Right atrium auricular region (tissue), 2 donors: ENCODE measurements at places on chromosomes 2 and 18. TPM values are rescaled to one million over a fixed set of nuclear protein-coding genes. Genes with fewer than 3 reads are reported as not detected.
A peak's percentile ranks its signal among the peaks of the same experiment; 100 is the strongest.

The ANKMY1 gene
- 7.9 TPM for total RNA-seq

GRCh38 chr18:69882965-69883668 lies 64.6 kb downstream of the CD226 start:
- H3K36me3 ChIP-seq = no peaks in the 10 kb centered on the region
- H3K4me3 ChIP-seq = no peak overlapping the region
- H3K27me3 ChIP-seq = no peaks in the 10 kb centered on the region

DNA sequence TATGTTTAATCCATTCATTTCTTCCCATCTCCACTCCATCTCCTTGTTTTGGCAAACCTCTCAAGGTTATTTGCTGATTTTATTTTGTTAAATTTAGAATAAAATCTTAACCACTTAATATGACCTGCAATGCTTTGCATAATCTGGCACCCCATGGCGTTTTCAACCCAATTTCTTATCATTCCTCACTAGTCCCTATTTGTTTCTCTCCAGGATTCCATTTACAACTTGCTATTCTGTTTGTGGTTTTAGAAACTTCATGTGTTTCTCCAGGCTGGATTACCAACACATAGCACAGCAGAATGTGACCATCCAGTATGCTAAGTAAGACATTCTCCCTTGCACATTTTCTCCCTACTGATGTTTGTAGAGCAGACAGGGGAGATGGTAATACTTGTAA lies 749.2 kb upstream of the FSHR start:
- H3K36me3 ChIP-seq = no peaks in the 10 kb centered on the region
- H3K27ac ChIP-seq = no peak overlapping the region
- no peak for DNase-seq
- H3K4me1 ChIP-seq = no peaks in the 10 kb centered on the region
- H3K4me3 ChIP-seq = no peak overlapping the region

DNA sequence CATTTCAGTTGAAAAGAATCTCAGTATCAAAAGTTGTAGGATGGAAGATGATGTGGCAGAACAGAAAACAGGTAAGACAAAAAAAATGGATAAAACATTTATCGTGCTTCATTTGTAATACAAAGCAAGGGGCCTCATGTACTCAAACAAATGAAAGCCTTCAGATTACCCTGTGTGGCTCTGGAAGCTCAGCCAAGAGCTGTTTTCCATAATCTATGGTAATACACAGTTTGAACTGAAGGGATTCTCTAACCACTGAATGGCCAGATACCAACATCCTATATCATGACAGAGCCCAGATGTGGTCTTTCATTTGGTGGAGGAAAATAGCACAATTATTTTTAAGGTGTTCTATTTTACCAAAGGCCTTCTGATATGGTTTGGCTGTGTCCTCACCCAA lies 272.1 kb upstream of the RND3 start:
- no peaks in the 10 kb centered on the region for H3K36me3 ChIP-seq
- no peaks in the 10 kb centered on the region for H3K4me1 ChIP-seq
- no peak for DNase-seq
- H3K27me3 ChIP-seq = no peaks in the 10 kb centered on the region
- H3K27ac ChIP-seq = no peak overlapping the region

The IL18RAP gene
- total RNA-seq = 0.30 TPM

The GPBAR1 gene
- 1.9 TPM for total RNA-seq

The FOXD4L1 gene
- total RNA-seq = not detected

The SGPP2 gene
- total RNA-seq = 13.0 TPM

The PLCD4 gene
- total RNA-seq = 0.51 TPM

GRCh38 chr18:25832001-25832604 lies 258.3 kb downstream of the SS18 start:
- H3K27me3 ChIP-seq = no peaks in the 10 kb centered on the region
- no peaks in the 10 kb centered on the region for H3K36me3 ChIP-seq
- no peak overlapping the region for H3K27ac ChIP-seq

- H3K27ac ChIP-seq = no peak overlapping the region
- H3K36me3 ChIP-seq = no peaks in the 10 kb centered on the region
- H3K27me3 ChIP-seq = no peaks in the 10 kb centered on the region
Observed at GRCh38 chr2:3076848-3077642, 300.6 kb downstream of the EIPR1 start.

DNA sequence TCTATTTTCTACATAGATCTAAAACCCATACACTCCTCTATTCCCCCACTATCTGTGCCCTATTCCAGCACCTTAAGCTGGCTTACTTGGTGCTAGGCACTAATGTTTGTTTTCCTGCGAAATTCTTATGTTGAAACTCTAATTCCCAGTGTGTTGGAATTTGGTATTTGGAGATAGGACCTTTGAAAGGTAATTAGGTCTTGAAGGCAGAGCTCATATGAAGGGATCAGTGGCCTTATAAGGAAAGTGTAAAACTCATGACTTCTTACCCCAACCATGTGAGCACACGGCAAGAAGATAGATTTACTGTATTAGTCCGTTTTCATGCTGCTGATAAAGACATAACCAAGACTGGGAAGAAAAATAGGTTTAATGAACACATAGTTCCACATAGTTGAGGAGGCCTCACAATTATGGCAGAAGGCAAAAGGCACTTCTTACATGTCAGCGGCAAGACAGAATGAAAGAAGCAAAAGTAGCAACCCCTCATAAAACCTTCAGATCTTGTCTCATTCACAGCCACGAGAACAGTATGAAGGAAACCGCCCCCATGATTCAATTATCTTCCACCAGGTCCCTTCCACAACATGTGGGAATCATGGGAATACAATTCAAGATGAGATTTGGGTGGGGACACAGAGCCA lies 10.5 kb upstream of the LRATD1 start:
- no peak for DNase-seq
- no peak overlapping the region for H3K4me3 ChIP-seq
- no peaks in the 10 kb centered on the region for H3K36me3 ChIP-seq
- H3K27me3 ChIP-seq = no peaks in the 10 kb centered on the region
- no peak overlapping the region for H3K27ac ChIP-seq

GRCh38 chr2:234348081-234348480 lies 148.8 kb downstream of the ARL4C start:
- DNase-seq = no peak
- H3K27me3 ChIP-seq = no peaks in the 10 kb centered on the region
- H3K27ac ChIP-seq = no peak overlapping the region
- no peaks in the 10 kb centered on the region for H3K4me1 ChIP-seq
- H3K36me3 ChIP-seq = no peaks in the 10 kb centered on the region

GRCh38 chr2:211673133-211673905 lies 865.3 kb downstream of the ERBB4 start:
- H3K4me3 ChIP-seq = no peak overlapping the region
- H3K36me3 ChIP-seq = no peaks in the 10 kb centered on the region

DNA sequence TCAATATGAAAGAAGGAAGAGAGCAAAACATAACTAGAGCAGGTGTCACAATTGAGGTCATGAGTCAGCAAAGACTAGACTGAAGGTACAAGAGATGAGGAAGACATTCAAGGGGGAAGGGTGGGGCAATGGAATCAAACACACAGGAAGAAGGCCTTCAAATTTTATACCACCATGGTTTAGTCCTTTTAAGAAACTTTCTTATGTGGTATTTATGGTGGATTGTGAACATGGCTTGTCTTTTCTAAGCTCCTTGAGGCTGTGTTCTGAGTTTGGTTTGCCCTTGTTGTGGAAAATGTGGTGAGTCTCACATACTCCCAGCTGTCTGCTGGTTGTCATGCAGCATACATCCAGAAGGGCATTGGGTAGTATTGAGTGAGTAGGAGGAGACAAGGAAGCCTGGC lies 62.1 kb downstream of the NABP1 start:
- no peaks in the 10 kb centered on the region for H3K36me3 ChIP-seq
- H3K27ac ChIP-seq = no peak overlapping the region
- H3K4me3 ChIP-seq = no peak overlapping the region
- DNase-seq = no peak

DNA sequence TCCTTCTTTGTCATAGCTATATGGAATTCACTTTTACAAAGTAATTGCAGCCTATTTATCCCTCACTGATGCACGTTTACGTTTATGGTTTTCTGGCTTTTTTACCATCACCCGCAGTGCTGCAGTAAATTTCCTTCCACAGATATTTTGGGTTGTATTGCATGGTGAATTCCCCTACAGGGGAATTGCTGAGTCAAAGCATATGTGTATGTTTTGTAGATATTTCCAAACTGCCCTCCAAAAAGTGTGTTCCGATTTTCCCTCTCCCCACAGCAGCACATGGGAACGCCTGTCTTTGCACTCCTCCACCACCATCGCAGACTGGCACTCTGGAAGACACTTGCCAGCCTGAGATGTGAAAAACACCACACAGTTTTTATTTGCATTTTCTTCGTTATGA lies 80.6 kb upstream of the UXS1 start:
- H3K27me3 ChIP-seq = no peaks in the 10 kb centered on the region
- no peak overlapping the region for H3K4me3 ChIP-seq
- H3K27ac ChIP-seq = no peak overlapping the region
- no peak for DNase-seq
- H3K4me1 ChIP-seq = peaks cover 11% of the 10 kb centered on the region

DNA sequence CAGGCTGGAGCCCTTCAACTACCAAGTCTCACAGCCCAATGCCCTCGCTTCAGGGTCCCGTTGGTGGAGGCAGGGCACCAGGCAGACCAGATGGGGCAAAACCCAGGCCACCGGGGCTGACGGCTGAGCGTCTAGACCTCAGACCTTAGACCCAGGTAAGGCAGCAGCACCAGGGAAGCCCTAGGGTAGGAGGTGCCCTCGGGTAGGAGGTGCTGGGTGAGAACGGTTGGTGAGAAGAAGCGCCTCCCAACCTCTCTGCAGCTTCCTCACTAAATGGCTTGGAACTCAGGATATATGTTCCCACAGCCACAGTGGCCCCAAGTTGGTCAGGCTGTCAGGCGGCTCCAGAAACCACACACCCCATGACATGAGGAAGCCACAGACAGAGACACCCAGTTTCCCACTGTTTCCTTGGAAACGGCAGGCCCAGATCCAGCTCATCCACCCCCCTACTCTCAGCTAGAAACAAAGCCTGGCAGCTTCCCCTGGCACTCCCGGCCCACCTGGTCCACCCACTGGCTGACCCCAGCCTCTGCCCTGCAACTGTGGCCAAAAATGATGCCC lies 13.1 kb upstream of the MLPH start:
- H3K27ac ChIP-seq = peak overlapping the region; percentile 96
- H3K4me1 ChIP-seq = peaks cover 3% of the 10 kb centered on the region
- DNase-seq = no peak
- no peak overlapping the region for H3K4me3 ChIP-seq
- H3K36me3 ChIP-seq = no peaks in the 10 kb centered on the region

The HSBP1L1 gene
- total RNA-seq = 8.6 TPM

DNA sequence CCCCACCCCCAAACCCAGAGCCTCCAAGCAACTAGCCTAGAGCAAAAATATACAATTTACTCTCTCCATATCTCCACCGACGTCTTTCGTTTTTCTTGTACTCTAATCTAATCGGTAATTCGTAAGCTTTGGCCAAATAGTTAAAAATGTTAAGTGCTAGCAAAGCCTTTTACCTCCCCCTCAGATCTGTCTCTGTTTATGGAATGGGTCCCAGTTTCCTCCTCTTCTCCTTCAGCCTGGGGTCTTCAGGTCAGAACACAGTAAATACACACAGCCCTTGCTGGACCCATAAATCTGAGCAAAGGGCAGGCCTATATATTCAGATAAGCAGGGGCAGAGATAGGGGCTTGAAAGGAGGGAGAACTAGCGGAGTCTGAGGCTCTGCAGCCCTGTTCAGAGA lies 267.4 kb downstream of the MEIS1 start:
- no peaks in the 10 kb centered on the region for H3K27me3 ChIP-seq
- H3K4me1 ChIP-seq = no peaks in the 10 kb centered on the region
- no peak for DNase-seq
- no peaks in the 10 kb centered on the region for H3K36me3 ChIP-seq
- H3K27ac ChIP-seq = no peak overlapping the region
- H3K4me3 ChIP-seq = no peak overlapping the region

DNA sequence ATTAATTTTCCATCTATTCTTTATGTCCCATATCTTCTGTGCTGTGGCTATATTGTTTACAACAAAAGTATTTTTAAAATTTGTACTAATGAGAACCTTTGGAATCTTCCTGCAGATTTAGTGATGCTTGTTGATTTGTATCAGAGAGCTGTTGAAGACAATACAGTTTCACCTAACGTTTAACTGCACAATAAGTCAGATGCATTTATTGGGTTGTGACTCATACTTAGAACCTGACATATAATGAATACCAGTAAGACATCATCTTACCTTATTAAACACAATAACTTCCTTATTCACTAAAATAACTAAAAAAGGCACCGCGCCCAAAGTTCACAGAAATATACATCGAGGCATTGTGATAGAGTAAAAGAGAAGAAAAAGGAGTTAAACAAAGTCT lies 43.8 kb upstream of the IL1R1 start:
- no peak overlapping the region for H3K4me3 ChIP-seq
- H3K27me3 ChIP-seq = no peaks in the 10 kb centered on the region
- DNase-seq = no peak
- H3K36me3 ChIP-seq = no peaks in the 10 kb centered on the region
- H3K4me1 ChIP-seq = no peaks in the 10 kb centered on the region
- H3K27ac ChIP-seq = no peak overlapping the region

The GBX2 gene
- not detected for total RNA-seq

DNA sequence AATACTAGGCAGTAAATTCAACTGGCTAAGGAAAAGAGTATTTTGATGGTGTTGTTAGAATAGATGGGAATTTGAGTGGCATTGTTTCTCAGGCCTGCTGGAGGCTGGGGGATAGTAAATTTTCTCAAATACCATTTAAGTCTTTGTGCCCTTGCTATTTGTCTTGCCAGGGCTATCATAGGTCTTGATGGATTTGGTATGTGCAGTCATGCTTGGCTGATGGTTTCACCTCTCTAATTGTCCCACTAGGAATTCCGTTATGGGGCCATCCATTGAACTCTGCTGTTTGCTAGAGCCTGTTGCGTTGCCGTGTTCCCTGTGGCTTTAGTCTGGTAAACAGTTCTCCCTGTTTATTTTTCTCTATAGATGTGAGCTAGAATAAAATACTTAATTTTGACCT lies 438.1 kb upstream of the FAM98A start:
- H3K4me3 ChIP-seq = no peak overlapping the region
- no peaks in the 10 kb centered on the region for H3K4me1 ChIP-seq
- H3K36me3 ChIP-seq = no peaks in the 10 kb centered on the region
- H3K27ac ChIP-seq = no peak overlapping the region
- no peak for DNase-seq

The MC2R gene
- not detected for total RNA-seq

GRCh38 chr18:61748004-61748403 lies 144.8 kb downstream of the RNF152 start:
- DNase-seq = no peak
- no peaks in the 10 kb centered on the region for H3K36me3 ChIP-seq
- H3K27ac ChIP-seq = no peak overlapping the region
- no peaks in the 10 kb centered on the region for H3K27me3 ChIP-seq
- H3K4me3 ChIP-seq = no peak overlapping the region

DNA sequence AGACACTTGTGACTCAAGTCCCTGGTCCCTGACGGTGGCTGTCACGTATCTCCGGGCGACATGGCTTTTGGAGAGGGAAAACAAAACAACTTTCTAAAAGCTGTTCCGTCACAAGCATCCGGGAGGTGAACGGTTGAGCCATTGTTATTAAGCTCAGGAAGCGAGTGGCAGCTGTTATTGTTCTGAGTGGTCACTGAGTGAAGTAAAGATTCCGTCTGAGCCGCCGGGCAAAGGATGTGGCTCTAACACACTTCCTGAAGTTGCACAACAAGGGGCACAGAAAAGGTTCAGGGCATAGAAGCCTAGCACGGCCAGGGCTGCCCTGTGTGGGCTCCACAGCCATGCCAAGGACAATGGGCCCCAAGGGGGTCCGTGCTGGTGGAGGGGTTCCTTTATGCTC lies 24.3 kb downstream of the INPP5D start:
- H3K4me3 ChIP-seq = no peak overlapping the region
- DNase-seq = peak; percentile 81
- peak overlapping the region; percentile 78 for H3K27ac ChIP-seq
- H3K27me3 ChIP-seq = no peaks in the 10 kb centered on the region
- H3K4me1 ChIP-seq = no peaks in the 10 kb centered on the region
- H3K36me3 ChIP-seq = no peaks in the 10 kb centered on the region
